Activated CD8-positive, alpha-beta memory T cell treated with anti-CD3 and anti-CD28 coated beads for 1 hour (primary cell): ENCODE measurements at places on chromosomes 4 and X.

GRCh38 chr4:151874328-151874727 is 113.5 kb upstream of the GATB start:
- DNase-seq = no peak

DNA sequence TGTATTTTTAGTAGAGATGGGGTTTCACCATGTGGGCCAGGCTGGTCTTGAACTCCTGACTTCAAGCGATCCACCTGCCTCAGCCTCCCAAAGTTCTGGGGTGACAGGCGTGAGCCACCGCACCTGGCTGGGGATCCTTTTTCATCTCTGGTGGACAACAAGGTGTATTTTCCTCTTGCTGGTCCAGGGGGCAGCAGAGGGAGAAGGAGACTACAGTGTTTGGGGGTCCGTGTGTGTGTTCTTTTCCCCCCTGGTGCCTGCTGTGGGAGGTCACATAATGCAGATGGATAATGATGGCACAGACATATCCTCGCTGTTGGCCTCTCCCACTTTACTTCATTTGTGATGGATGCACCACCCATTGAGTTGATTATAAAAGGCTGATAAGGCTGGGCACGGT is 39.0 kb upstream of the CD99 start:
- no peak for DNase-seq

DNA sequence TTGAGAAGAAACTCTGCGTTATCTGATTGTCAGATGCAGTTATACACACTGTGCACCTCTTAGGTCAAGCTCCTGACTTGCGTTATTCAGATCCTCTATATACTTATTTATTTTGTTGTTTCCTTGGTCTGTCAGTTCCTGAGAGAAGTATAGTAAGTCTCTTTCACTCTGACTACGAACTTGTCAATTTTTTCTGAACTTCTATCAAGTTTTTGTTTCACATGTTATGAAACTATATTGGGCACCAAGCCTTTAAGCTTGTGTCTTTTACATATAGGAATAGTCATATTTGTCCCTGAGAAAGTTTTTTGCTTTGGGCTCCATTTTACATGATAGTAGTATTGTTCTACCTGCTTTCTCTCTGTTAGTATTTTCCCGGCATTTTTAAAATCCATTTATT is 31.7 kb downstream of the ZNF275 start:
- DNase-seq = no peak

GRCh38 chr4:24321131-24321530 is 263.2 kb downstream of the DHX15 start:
- no peak for DNase-seq

- no peak for DNase-seq
Measured at GRCh38 chr4:187480146-187481145, 515.1 kb upstream of the ZFP42 start.

- DNase-seq = no peak
Measured at GRCh38 chr4:165692082-165692481, 181.0 kb upstream of the TLL1 start.

DNA sequence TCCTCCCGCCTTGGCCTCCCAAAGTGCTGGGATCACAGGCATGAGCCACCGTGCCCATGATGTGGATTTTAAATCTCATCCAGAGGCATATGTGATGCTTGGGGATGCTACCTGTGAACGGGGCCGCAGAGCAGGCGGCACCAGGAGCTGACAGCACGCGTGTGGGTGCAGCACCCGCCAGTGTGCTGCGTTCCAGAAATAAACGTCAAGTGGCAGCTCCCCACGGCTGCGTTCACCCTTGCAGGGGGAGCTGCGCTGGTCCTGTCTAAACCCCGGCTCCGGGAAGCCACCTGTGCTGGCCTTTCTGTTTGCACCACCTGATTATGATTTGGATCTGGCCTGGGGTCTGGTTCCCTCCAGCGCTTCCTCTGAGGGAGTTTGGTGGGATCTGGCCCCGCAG is 77.8 kb downstream of the SORCS2 start:
- no peak for DNase-seq

DNA sequence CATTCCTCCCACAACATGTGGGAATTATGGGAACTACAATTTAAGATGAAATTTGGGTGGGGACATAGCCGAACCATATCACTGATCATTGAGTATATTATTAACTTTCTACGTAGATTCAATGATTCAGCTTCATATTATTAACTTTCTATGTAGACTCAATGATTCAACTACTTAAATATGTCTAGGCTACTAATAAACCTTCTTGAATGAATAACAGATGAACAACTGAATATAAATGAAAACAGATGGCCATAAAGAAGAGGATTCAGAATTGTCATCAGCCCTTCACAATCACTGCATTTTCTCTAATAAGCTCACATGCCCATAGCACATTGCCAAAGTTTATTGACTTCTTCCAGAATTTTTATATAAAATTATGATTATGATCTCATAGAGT is 57.0 kb downstream of the CEP44 start:
- no peak for DNase-seq

- no peak for DNase-seq
Measured at GRCh38 chr4:94889946-94890345, 132.2 kb downstream of the BMPR1B start.

GRCh38 chr4:88819818-88820697 is 122.4 kb upstream of the NAP1L5 start:
- DNase-seq = no peak

DNA sequence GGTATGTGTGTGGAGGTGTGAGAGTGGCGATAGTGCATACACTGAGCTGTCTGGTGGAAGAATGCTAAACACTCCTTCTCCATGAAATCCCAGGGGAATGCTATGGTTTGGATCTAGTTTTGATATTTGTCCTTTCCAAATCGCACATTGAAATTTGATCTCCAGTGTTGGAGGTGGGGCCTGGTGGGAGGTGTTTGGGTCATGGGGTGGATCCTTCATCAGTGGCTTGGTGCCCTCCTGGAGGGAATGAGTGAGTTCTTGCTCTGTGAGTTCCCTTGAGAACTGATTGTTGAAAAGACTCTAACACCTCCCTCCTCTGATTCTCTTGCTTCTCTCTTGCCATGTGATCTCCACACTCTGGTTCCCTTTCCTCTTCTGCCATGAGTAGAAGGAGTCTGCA is 114.1 kb upstream of the HHIP start:
- no peak for DNase-seq

DNA sequence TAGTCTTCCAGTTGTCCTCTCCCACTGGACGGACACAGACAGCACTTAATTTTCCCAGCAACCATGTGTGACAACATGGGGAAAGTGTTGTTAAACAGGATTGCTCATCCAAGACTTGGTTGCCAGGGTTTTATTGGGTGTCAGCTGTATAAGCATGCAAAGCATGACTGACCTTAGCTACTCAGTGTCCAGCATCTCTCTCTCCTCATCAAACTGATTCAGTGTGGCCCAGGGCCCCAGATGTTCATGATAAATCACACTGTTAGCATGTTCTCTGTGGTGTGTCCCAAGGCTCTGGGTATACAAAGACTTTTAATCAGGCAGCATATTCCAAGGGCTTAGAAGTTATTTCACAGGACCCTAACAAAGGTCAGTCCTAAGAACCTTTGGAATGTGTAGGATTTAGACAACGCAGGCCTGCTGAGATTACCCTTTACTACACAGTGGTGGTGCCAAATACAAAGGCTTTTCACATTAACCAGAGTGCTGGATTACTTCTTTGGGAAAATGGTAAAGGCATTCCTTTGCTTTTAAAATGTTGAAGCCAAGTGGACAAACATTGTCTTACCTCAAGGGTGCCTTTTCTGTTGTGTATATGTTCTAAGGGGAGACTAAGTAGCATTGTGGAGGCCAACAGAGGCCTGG is 213.3 kb downstream of the GLUD2 start:
- DNase-seq = no peak

DNA sequence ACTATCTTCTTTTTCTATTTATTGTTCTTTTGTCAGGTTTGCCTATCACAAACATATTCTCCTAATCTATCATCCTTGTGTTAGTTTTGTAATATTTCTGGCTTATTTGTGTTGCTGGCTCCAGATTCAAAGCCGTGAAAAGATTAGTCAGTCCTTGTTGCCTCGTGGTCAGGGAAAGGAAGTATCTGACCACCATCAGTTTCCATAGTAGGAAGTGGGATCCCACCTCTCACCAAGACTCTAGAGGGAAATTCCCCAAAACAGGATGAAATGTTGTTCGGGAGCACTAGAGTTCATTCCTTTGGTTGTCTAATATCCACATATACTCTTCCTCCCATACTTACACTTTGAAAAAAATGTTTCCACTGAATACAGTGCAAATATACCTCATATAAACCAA is 131.0 kb upstream of the HUWE1 start:
- DNase-seq = no peak

GRCh38 chrX:51852096-51852495 is 41.3 kb upstream of the MAGED1 start:
- DNase-seq = no peak

DNA sequence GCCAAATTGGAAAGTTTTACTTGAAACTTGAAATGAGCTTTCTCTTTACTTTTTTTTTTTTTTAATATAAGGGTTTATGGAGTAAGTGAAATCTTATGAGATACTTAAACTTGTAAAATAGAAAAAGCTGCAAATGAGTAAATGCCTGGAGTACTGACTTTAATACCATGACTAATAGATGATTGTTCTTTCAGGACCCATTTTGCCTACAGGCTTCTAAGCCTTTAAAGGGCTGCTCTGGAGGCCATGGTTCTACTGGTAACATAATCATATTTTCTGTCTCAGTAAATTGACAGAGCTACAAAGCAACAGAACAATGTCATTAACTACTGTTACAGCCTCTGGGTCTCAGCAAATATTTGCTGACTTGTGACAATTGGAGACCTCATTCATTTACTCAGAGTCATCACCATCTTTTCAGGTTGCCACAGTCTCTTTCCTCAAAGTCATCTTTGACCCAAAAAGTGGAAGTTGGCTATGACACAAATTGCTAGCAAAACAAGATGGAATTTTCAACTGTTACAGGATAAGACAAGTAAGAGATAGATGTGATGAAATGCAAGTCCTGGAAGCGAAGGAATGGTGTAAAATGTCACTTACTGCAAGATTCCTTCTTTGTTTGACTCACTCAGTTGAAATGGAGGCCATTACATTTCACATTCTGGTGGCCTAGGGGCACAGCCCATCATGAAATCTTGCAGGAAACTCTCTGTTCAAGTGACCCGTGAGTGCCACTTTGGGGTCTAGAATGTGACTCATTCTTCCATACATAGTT is 132.7 kb downstream of the BTC start:
- no peak for DNase-seq

DNA sequence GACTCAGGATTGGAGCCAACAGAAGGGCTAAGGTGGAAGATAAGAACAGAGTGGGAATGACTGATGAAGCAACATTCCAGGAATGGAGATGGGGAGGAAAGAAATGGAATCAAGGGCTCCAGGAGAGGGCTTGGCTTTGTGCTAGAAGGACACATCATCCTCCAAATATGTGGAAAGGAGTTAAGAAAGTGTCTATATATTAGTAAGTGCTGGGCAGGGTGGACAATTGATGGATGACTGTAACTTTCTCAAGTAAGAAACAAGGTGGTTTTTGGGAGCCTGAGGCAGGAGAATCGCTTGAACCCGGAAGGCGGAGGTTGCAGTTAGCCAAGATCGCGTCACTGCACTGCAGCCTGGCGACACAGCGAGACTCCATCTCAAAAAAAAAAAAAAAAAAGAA is 71.6 kb upstream of the NFKB1 start:
- no peak for DNase-seq

- DNase-seq = no peak
Measured at GRCh38 chr4:37670249-37670648, 15.9 kb downstream of the RELL1 start.

GRCh38 chr4:85092943-85093342 is 126.5 kb upstream of the WDFY3 start:
- no peak for DNase-seq

DNA sequence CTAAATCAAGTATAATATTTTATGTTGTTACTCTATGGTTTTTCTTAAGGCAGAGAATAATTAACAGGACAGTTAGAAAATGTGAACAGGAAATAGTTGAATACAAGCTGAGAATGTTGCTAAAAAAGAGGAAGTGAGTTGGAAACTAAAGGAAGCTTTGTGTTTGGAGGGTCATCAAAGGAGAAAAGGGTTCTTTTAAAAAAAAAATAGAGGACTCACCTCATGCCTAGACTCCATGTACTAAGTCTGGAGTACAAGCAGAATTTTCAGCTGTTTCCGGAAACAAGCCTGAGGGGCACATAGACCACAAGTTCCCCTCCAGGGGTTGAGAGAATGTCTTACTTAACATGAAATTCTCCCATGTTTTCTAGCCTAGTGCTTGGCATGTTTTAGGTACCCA is 20.1 kb upstream of the MAP7D3 start:
- DNase-seq = no peak

- DNase-seq = no peak
Measured at GRCh38 chrX:41858161-41858775, 65.1 kb downstream of the CASK start.

DNA sequence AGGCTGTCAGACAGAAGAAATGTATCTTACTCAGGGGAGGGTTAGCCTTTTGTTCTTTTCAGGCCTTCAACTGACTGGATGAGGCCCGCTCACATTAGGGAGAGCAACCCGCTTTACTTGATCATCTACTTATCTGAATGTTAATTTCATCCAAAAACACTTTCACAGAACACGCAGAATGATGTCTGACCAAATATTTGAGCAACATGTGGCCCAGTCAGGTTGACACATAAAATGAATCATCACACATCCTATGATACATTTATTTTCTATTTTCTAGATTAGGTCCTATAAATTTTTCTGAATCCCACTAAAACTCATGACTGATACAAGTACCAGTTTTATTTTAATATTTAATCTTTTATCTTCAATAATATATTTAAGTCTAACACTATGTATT is 260.3 kb downstream of the IL15 start:
- no peak for DNase-seq

DNA sequence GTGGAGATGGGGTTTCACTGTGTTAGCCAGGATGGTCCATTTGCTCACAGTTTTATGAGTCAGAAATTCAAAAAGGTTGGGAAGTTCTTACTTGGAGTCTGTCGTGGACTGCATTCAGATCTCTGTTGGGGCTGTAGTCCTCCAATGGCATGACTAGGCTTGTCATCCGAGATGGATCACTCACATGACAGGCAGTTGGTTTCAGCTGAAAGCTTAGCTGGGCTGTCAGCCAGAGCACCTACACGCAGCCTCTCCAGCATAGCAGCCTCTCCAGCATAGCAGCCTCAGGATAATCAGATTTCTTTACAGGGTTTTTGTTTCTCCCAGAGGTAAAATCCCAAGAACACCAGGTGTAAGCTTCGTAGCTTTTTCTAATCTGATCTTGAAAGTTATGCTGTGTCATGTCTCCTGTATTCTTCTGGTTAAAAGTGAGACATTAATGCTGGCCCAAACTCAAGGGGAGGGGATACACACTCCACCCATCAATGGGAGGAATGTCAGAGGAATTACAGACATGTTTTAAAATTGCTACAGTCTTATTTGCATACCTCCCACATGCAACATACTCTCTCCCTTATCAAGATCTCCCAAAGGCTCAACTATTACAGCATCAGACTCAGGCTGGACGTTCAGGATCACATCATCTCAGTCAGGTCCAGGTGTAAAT is 31.6 kb upstream of the SOD3 start:
- no peak for DNase-seq

DNA sequence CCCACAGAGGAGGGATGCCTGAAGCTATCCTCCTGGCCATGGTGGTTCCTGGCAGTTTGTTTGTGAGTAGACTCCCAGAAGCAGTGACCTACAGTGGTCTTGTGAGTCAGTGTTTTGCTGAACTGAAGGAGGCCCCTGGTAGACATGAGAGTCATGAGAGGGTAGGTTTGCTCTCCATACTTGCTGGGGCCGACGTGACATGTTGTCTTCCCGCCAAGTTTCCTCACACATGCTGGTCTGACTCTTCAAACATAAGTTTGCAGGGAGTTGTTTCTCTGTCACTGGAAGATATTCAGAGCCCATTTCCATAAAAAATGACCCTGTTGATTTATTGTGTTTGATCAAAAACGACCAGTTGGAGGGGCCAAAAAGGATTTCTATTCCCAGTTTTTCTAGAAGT is 131.1 kb upstream of the SCML1 start:
- DNase-seq = no peak
